ENCODE measurements at places on chromosomes 3 and 15. TPM values are rescaled to one million over a fixed set of nuclear protein-coding genes. Genes with fewer than 3 reads are reported as not detected.

DNA sequence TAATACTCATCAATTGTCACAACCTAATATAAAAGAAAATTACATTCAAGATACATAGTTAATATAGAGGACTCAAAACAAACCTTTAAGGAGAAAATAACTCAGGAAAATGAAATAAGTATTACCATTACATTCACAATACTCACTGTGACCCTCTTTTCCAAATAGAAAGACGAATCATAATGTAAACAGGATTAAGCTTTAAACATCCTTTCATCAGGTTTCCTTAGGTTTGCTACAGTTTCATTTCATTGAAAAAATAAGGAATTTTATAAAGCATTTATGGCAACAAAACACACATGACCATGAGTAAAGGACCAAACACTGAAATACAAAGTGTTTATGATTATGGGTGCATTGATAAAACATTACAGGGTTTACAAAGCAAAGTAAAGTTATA lies 162.7 kb downstream of the ALCAM start:
- DNase-seq = no peak

DNA sequence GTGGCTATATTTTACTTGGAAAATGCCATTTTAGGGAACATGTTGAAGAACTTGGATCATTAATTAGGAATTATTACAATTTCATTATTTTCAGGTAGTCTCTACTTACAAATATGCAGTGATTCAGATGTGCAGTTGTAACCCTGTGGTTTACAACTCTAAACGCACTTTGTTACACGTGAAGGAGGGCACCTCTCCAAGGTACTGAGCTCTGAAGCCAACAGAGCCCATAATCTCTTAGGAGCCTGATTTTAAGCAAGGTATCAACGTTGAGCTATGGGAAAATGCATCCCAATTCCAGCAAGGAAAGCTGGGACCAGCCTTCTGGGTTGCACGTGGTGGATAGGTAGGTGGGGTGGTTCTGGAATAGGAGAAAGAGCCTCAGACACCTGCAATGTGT lies 81.5 kb upstream of the FAM3D start:
- DNase-seq = no peak

- no peak for DNase-seq
These were observed 68.0 kb downstream of the SLTM start for GRCh38 chr15:58865425-58865880.

- no peak for DNase-seq
These were observed 1.1 kb upstream of the SETD5 start for GRCh38 chr3:9396301-9396631.

Gene P2RY13
- 3.7 TPM for total RNA-seq

- DNase-seq = no peak
These were observed 115.2 kb upstream of the TLE3 start for GRCh38 chr15:70212963-70213315.

GRCh38 chr15:44231842-44232241 lies 36.8 kb upstream of the FRMD5 start:
- no peak for DNase-seq

DNA sequence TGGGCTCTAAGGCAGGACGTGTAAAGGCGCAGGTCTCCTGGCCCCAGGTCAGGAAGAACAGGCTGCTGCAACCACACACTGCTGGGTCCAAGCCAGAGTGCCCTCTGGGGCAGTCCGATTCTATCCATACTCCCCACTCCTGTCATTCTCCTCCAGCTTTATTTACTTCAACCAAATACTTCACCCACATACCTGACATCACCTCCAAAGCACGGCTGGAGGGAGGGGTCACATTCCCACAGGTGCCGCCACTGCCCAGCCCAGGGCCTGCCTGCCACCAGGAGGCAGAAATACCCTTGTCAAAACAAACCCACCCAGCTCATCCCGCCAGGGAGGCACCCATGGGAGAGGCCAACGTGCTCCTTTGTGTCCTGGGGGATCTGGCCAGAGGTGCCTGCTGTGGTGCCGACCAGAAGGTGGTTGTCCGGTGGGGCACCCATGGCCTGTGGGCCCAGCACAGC lies 100.4 kb downstream of the DAPK2 start:
- no peak for DNase-seq

DNA sequence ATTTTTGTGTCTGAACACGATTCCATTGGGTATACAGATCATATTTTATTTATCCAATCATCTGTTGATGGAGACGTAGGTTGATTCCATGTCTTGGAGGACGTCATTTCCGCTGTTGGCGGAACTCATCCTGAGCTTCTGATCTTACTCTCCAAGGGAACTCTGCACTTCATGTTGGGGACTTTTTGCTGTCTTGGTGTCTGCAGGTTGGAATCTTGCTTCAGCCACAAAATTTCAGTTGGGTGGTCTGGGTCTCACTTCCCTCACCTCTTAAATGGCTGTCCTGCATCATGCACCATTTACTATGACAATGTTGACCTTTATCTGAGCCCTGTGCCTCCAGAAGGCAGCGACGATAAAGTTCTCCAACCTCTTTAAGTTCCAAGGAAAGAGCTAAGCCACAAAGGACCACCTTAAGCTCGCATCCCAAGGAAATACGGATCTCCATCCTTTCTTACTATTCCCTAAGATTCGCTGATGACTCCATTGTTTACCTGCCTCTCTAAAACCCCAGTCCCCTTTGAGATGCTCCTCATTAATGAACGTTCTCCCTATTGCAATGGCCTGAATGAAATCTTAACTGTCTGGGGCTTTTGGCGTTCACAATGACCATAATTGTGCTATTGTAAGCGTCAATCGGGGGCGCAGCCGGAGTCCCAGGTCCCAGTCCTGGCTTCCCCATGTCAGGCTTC lies 23.1 kb upstream of the RNU6-1 start:
- DNase-seq = no peak

DNA sequence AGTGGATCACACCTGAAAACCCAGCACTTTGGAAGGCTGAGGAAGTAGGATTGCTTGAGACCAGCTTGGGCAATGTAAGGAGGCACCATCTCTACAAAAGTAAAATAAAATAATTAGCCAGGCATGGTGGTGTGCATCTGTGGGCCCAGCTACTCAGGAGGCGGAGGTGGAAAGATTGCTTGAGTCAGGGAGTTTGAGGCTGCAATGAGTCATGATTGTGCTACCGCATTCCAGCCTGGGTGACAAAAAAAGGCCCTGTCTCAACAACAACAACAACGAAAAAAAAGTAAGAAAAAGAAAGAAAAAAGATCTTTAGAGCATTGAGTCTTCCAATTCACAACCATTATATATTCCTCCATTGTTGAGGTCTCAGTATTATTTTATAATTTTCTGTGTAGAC lies 192.4 kb upstream of the DPH6 start:
- DNase-seq = no peak

DNA sequence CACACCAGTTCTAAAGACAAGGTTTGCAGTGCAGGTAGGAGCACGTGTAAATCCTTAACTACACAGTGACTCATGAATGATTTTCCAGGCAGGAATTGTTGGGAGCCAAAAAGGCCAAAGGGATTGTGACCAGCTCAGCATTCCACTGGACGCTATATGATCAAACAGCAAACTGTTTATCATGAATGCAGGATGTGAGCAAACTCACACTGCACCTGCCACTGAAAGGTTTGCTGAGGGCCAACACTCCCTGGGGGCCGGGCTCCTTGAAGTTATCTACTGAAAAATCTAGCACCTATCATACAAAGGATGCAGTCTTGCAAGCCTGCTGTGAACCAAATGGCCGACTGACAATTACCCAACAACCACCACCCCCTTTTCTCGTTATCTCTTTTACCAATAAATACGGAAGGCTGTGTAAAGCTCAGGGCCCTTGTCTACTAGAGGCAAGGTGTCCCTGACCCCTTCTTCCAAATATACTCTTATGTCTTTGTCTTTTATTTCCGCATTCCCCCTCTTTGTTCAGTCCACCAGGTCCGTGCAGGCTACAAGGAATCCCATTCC lies 11.5 kb upstream of the DNASE1L3 start:
- no peak for DNase-seq

Gene UACA
- total RNA-seq = 251 TPM

Gene GRAMD2A
- total RNA-seq = 6.7 TPM

- no peak for DNase-seq
These were observed 56.3 kb downstream of the APBA2 start for GRCh38 chr15:28942046-28942445.

Data from sciatic nerve (tissue), 2 donors.